ENCODE measurements at places on chromosomes 13 and 19.

- DNase-seq = no peak
Measured at GRCh38 chr19:45234089-45234869, 10.9 kb downstream of the EXOC3L2 start.

DNA sequence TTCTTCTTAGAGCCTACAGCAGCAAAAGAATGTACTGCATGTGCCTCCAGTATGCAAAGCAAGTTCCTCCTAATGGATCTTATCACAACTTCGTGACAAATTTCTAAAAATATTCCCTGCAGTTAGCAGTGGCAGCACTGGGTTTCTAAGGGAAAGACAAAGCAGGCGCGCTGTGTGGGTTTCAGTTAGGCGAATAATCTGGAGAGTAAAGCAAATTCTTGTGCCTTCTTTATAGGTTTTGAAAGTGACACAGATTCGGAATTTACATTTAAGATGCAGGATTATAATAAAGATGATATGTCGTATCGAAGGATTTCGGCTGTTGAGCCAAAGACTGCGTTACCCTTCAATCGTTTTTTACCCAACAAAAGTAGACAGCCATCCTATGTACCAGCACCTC is 167.9 kb downstream of the LMO7 start:
- no peak for DNase-seq

- no peak for DNase-seq
Measured at GRCh38 chr13:80921541-80921940, 580.6 kb upstream of the SPRY2 start.

DNA sequence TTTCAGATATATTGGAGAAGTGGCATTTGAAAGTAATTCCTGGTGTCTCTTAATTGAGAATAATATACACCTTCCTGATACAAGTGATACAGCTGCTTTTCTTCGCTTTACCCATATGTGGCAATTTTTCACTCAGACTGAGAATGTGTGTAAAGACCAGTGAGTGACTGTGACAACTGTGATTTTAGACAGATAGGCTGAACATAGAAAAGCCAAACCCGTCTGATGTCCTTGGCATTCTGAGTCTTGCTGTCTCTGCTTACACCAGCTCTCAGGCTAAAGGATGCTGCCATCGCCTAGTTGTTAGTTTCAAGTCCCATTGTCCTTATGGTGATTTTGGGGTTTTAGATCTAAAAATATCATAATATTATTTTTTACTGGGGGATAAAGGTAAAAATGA is 492.6 kb downstream of the RFC3 start:
- no peak for DNase-seq

DNA sequence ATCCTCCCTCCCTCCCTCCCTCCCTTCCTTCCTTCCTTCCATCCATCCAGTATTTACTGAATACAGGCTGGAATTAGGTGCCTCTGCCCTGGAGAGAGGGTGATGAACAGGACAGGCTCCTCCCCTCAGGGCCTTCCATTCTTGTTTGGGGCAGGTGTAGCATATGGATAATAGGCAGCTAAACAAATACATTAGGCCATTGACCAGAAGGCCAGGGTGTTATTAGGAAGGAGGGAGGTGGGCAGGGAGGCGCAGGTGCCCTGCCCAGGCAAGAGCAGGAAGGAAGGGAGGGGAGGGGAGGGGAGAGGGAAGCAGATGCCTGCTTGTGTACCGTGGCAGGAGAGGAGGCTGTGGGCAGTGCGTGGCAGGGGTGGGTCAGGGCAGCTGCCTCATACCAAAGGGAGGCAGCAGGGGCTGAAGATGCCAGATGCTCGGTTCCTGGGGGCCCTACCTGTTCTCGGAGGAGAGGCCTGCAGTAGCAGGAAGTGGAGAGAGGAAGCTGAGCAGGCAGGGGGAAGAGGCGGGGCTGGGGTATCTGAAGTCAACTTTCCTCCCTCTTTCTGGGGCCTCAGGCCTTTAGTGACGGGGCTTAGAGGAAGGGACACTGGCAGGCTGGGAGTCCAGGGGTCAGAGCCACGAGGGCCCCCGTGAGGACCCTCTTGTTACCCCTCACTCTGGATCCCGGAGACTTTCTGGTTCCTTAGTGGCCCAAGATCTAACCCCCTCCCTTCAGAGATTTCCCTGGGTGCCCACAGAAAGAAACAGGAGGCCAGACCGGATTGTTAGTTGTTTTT is at the start of gene RINL:
Gene RINL, minus strand, starts transcription at position 495 of the 794 bp plus-strand sequence. CDS start 1,533 bp downstream, outside the sequence.
- DNase-seq = no peak

DNA sequence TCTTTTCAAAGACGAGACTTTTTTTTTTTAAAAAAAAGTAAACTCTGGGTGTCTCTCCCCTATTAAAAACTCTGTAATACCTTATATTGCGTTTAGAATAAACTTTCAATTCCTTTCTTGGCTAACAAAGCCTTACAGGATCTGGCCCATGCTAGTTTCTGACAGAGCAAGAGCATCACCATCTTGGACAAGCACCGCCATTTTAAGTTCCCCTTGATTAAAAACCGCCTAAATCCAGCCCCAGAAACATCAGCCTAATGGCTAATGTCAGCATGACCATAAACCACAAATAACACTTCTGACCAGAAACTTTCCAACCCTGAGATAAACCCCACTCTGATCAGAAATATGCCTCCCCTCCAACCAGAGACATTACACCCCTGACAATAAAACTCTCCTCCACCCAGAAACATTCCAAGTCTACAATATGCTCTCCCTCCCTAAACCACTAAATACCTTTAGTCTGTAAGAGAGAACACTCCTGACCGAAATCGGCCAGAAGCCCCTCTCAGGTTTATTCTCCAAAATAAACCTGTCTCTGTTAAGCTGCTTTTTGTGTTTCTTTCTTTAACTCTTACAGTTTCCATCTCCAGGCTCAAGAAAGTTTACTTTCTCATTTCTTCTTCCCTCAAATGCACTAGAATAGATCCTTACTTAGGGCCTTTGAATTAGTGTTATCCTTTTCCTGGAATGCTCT is 1.6 kb upstream of the AKAP11 start:
- no peak for DNase-seq

- no peak for DNase-seq
Measured at GRCh38 chr13:106161146-106161545, 374.3 kb downstream of the EFNB2 start.

DNA sequence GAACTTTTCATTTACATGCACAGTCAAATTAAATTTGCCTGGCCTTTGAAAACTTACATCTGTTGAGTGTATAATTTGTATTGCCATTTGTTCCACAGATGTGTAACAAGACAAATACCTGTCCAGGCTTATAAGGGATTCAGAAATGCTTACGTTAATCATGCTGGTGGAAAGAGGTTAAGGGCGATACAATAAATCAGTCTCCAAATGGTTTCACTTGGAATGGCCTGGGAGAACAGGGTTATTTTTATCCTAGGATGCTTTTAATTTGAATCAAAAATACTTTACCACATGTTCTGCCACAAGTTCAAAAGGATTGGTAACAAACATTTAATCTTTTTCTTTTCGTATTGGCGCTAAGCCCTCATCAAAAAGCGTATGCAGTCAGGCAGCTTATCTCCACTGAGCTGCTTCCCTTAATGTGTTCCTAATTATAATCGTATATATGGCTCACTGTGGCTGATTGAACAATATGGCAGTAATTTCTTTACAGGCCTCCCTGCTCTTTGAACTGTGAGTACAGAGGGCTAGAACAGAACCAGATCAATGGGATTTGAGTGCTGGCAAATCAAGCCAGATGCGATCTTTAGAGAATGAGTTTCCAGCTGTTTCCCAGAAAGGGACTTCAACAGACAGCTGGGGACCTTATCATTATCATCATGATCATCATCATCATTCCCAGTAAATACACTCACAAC is 425.7 kb downstream of the SPRY2 start:
- DNase-seq = no peak

DNA sequence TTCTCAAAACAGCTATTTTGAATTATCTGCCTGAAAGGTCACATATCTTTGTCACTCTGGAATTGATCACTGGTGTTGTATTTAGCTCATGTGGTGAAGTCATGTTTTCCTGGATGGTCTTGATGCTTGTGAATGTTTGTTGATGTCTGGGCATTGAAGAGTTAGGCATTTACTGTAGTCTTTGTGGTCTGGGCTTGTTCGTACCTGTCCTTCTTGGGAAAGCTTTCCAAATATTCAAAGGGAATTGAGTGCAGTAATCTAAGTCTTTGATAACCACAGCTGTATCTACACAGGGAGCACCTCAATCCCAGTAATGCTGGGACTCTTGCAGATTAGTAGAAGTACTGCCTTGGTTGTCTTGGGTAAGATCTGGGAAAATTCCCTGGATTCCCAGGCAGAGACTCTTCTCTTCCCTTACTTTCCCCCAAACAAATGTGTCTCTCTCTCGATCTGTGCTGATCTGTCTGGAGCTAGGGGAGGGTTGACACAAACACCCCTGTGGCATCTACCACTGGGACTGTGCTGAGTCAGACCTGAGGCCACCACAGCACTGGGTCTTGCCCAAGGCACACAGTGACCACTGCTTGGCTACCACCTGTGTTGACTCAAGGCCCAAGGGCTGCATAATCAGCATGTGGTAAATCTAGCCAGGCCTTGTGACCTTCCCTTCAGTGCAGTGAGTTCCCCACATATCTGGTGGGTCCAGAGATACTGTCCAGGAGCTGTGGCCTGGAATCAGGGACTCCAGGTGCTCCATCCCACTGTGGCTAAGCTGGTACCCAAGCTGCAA is 5.5 kb upstream of the CYP4F3 start:
- DNase-seq = no peak

DNA sequence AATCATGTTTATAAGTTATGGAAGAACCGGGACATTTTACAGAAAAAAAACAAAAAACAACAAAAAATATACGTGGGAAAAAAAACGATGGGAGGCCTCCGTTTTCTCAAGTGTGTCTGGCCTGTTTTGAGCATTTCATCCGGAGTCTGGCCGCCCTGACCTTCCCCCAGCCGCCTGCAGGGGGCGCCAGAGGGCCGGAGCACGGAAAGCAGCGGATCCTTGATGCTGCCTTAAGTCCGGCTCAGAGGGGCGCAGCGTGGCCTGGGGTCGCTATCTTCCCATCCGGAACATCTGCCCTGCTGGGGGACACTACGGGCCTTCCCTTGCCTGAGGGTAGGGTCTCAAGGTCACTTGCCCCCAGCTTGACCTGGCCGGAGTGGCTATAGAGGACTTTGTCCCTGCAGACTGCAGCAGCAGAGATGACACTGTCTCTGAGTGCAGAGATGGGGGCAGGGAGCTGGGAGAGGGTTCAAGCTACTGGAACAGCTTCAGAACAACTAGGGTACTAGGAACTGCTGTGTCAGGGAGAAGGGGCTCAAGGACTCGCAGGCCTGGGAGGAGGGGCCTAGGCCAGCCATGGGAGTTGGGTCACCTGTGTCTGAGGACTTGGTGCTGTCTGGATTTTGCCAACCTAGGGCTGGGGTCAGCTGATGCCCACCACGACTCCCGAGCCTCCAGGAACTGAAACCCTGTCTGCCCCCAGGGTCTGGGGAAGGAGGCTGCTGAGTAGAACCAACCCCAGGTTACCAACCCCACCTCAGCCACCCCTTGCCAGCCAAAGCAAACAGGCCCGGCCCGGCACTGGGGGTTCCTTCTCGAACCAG is 1.8 kb upstream of the APOE start:
- DNase-seq = peak; percentile 76

GRCh38 chr13:46647512-46648065 is 94.6 kb downstream of the LRCH1 start:
- no peak for DNase-seq

Data from HEK293T (cell line).